ENCODE measurements at places on chromosomes 3 and 15.

DNA sequence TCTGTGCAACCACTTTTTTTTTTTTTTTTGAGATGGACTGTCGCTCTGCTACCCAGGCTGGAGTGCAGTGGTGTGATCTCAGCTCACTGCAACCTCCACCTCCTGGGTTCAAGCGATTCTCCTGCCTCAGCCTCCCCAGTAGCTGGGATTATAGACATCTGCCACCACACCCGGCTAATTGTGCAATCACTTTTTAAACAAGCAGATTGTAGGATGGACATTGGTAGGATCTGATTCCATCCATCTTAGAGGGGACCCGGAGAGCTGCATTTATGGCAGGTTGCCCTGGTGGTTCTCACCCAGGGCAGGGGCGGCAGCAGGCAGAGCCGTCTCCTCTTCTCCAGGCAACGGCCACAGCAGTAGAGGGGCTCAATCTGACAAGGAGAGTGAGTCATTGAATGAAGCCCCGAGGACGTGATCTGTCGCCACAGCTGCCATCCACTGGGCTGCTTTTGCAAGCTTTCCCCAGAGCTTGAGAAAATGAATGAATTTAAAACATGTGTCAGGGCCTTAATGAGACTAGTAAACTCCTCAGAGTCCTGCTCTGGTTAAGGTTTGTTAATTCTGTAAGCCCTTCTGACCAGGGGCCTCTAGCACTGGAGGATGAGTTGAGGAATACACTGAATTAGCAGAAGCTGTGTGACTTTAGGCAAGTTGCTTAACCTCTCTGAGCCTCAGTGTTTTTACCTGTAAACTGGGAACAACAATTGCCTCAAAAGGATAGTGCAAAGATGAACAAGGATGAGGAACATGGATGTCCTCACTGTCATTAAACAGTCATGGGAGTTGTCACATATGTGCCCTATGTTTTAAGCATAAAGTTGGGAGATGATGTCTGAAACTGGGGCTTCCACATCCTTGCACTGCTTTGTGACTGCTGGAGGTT lies 129.1 kb downstream of the ASB7 start:
- DNase-seq: no peak

DNA sequence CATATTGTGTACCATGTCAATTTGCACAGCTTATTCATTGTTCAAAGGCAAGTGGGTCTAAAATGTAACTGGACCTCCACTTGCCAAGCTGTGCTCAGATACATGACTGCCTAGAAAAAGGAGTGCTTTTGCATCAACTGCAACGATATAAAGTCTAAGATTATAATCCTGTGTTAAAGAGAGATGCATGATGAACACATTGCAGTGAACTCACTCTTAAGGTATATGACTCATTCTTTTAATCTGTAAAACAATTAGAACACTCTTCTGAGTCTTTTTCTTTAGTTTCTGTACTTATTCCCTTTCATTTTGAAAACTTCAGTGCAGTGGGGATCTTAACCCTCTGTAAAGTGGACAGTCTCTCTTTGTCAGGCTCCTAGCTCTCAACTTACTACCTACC lies 982.8 kb downstream of the ROBO1 start:
- no peak for DNase-seq

GRCh38 chr3:55190331-55190730 lies 262.5 kb upstream of the LRTM1 start:
- DNase-seq: no peak

GRCh38 chr15:66387163-66388042 lies 691 bp downstream of the MAP2K1 start:
- DNase-seq: peak; percentile 90

GRCh38 chr15:47407692-47408091 lies 309.6 kb upstream of the SEMA6D start:
- DNase-seq: no peak

DNA sequence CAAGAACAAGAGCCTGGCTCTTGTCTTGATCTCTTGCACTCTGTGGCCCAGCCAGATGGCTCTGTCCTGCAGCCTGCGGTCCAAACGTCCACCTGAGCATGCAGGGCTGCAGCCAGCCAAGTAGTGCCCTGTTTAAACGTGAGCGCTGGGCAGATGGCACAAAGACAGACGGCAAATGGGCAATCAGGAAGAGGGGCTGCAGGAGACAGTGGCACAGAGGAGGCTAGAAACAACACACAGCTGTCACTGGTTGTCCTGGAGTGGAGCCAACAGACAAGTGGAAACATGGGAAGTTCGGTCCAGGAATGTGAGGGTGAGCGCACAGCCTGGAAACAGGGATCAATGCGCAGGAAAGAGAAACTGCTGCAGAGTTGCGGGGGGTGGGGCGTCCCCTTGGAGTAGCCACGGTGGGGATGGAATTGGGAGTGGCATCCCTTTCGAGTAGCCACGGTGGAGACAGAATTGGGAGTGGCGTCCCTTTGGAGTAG lies 10.7 kb upstream of the ZXDC start:
- no peak for DNase-seq

DNA sequence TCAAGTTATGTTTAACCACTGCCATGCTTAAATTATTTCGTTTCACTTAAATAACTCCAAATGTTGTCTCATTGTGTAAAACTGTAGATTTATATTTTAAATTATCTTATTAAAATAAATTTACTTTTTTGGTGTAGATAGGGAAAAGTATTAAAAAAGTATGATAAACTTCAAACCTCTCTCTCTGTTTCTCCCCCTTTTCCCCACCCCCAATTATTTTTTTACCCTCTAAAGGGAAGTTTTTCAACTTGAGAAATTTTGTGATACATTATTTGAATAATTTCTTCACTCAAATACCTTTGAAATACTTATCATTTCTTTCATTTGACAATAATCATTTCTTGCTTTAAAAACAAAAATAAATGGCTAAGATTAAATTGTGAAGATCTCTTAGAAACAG lies 66.9 kb upstream of the EIF1B start:
- DNase-seq: no peak

DNA sequence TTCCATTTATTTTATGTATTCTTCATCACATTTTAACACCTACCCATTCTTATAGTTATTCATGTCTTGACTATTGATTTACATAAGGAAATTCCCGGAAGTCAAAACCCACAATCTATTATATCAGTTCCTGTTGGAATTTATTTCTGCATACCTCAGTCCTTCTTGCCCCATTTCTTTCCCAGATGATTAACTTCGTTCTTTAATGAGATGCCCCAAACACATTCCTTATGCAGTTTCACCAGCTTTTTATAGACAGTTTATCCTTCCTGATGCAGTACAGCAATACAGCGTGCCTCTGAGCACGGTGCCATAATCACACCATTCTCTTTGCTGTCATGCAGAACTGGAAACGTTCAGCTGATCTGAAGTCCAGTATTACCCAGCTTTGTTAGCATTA lies 175.8 kb upstream of the NANOGP8 start:
- no peak for DNase-seq

DNA sequence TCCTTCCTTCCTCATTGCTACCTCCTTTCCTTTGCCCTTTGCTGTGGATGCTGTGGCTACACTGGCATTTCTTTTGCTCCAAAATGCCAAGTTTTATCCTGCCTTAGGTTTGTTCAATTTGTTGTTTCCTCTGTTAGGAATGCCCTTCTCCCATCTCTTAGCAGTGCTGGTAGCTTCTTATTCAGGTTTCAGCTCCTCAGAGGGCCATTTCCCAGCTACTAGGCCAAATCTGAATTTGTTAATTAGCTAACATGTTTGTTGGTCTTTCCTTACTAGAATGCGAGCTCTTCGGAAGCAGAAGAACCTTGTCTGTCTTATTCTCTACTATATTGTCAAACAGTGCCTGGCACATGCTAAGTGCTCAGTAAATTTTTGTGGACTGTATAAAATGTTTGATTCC lies 11.0 kb downstream of the MAPK6 start:
- DNase-seq: no peak

All from activated CD4-positive, alpha-beta T cell treated with anti-CD3 and anti-CD28 coated beads for 48 hours (primary cell).